ENCODE measurements at places on chromosomes 3 and 15.

GRCh38 chr3:128348805-128349531 lies 117.7 kb downstream of the DNAJB8 start:
- no peak for DNase-seq

- DNase-seq: no peak
These were observed 315.1 kb upstream of the PROK2 start for GRCh38 chr3:72100080-72100511.

DNA sequence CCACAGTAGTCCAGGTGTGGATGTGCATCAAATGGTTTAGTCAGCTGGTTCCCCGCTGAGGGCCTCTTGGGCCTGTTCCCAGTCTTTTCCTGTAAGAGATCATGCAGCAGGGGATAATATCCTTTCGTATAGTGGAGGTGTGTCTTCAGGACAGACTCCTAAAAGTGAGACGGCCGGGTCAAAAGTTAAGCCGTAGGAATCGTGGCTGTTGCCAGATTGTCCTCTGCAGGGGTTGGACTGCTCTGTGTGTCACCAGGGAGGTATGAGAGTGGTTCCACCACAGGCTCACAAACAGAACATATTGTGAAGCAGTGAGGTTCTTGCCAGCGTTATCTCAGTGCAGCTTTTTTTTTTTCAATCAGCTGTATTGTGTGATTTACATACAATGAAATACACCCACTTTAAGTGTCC lies 95.0 kb downstream of the VGLL4 start:
- DNase-seq: no peak

DNA sequence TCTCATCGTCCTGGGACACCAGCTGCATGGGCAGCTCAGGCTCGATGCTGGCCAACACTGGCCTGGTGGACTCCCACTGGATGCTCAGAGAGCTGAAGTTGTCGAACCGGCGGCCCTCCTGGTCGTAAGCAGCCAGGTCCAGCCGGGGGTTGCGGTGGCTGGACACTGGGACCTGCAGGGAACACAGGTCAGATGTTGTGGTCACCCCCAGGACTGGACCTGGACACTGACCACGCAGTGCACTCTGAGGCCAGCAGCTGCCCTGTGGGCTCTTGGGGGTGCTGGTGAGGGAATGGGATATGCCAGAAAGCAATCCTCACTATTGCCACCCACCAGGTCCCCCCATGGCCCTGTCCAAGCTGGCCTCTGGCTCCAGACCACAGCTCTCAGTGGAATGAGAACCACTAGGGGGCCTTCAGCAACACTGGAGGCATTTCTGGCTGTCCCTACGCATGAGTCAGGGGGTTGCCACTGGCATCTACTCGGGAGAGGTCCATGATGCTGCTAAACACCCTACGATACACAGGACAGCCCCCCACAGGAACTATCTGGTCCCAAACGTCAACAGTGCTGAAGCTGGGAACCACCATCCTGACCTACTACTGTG lies 66.1 kb downstream of the NUP210 start:
- no peak for DNase-seq

GRCh38 chr3:143567823-143568222 lies 280.4 kb downstream of the SLC9A9 start:
- DNase-seq: no peak

- DNase-seq: no peak
These were observed 52.5 kb downstream of the ADCY5 start for GRCh38 chr3:123396171-123397049.

GRCh38 chr15:33132233-33132580 lies 62.3 kb downstream of the FMN1 start:
- no peak for DNase-seq

DNA sequence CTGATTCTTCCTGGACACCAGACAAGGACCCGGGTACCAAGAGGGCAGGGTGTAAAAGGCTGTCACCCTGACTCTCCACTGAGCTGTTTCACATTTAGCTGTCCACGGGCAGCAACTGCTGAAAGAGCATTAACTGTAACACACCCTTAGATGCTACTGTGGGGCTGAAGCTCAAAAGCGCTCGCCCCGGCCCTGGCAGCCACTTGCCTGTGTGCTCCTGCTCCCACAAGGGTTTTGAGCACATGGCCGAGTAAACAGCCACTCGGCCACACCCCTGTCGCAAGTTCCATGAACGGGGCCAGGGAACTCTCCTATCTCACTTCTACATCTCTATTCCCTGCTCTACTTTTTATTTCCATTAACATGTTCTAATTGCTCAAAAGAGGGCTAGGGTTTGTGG lies 421.7 kb downstream of the TUSC7 start:
- DNase-seq: no peak

DNA sequence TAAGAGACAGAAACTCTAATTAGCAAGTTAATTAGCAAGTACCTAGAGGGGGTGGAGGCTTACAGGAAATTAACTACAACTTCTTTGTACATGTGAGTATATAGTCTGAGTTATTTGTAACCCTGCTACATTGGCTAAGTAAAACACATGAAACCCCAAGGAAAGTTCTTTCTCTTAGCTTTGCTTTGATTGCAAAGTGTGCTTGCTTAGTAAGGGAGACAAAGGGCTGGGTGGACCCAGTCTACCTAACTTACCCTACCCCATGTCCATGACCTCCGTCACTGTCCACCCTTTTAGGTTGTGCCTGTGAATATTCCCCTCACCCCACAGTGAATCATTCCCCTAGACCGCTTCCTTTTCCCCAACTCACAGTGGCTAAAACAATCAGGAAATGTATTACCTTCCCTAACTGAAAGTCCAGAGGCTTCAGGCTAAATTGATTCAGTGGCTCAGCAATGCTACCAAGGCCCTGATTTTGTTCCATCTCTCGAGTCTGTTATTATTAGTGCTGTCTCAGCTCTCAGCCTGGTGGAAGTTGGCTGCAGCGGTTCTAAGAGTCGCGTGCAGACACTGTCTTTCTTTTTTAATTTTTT lies 31.1 kb upstream of the RYR3 start:
- no peak for DNase-seq

DNA sequence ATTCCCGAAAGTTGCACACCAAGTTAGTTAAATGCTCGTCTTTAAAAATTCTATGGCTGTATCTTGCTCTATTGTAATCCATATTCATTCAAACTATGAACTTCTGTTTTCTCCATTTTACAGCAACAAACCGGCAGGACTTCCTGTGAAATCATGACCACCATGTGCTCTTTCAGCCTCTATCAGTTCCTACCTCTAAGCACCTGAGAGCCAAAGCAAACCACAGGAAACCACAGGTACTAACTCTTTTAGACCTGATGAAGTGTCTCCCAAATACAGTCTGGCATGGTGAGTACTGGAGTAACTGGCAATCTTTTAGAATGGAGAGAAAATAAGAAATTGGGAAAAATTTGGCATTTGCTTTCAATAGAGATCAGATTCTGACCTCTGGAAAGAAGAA lies 186.5 kb upstream of the SLITRK3 start:
- no peak for DNase-seq

DNA sequence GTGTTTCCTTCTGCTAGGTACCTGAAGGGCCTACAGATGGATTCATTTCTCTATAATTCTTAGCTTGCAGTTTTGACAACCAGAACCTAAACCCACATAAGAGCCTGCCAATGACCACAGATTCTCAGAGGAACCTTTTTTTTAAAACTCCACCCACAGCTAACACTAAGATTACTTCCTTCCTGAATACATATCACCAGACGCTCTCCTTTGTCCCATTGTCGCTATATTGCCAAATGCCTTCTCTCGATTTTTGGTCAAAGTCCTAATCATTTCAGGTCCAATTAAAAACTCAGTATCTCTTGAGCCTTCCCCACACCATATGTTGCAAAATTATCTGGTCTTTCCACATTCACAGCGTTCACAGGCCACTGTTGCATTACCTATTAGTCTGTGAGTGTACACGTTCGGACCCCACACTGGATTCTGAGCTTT lies 12.4 kb downstream of the ZNF710 start:
- no peak for DNase-seq

DNA sequence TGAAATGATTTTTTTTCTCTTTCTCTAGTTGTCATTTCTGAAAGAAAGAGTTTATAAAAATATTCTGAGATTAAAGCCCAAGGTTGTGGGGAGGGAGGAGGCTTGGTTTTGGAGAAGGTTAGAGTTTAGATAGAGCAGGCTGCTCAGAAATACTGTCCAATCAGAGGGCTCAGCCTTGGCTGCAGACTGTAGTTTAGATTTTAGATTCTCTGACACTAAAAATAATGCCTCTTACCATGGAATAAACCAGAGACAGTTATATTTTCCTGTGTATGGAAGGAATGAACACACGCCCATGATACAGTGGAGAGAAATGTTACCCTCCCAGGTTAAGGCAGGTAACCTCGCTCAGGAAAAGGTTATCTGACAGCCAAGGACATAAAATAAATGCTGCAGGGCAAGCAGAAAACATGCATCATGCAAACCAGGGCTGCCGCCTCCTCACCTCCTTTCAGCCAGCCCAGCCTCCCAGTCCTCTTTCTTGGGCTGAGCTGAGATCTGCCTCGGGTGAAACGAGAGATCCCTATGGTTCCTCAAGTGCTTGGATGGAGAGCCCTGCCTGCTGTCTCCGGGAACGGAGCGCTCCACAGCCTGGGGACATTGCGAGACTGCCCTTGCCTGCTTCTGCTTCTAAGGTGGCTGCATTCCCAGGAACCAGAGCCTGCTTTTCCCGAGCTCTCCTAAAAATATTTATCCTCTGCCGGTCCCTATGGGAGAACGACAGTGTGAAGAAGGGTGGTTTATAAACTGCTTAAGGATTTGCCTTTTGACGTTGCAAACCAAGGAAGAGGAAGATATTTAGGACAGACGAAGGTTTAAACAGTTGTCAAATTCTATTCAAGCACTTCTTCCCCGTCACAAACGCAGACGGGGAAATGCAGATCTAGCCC lies 848 bp downstream of the NCEH1 start:
- DNase-seq: peak; percentile 21

- no peak for DNase-seq
These were observed 27.2 kb downstream of the USP3 start for GRCh38 chr15:63531586-63531985.

- DNase-seq: no peak
These were observed 19.4 kb upstream of the UBE2E2 start for GRCh38 chr3:23183731-23184130.

DNA sequence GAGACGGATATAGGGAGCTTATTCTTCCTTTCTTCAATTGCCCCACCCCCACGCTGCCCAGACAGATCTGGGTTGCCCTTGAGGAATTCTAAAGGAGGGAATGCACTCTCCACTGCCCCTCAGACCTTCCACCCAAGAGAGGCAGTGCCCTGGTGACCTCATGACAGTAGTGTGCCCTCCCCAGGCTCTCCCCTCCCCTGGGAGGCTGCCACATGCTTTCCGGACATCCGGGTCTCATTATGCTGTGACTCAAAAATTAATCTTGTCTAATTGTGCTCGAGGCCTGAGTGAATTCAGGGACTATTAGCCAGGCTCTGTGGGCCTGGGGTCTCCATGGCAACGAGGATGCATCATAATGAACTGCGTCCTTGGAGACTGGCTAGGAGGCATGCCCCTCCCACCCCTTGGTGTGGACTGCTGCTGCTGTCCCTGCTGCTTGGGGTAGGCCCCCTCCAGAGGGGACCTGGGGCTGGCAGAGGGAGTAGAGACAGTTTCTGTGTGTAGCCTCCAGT lies 20.8 kb downstream of the CORO2B start:
- DNase-seq: no peak

GRCh38 chr15:31202953-31203352 lies 101.4 kb upstream of the TRPM1 start:
- DNase-seq: peak; percentile 7

Measured in activated T-cell treated with anti-CD3 and anti-CD28 coated beads, Interleukin-2, amount 50 U/mL, for 72 hours (primary cell).